HTR-8/SVneo (cell line): ENCODE measurements at places on chromosomes 12 and 14.
A peak's percentile ranks its signal among the peaks of the same experiment; 100 is the strongest.

DNA sequence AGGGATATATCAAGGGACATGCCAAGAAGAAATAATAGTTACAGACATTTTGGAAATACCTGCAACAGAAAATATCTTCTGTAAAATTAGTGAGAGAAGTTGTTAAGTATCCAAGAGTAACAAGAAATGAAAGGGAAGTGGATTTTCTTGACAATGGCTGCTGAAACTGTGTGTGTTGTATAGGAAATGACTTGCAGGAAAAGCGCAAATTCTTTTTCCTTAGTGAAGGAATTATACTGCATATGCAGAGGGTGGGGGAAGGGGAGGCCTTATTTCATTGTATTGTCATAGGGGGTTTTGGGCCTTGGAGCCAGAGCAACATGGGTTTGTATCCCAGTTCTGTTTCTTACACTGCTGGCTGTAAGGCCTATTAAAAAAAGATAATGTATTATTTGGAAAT, 84.4 kb upstream of the DDHD1 start:
- DNase-seq, result no peak

DNA sequence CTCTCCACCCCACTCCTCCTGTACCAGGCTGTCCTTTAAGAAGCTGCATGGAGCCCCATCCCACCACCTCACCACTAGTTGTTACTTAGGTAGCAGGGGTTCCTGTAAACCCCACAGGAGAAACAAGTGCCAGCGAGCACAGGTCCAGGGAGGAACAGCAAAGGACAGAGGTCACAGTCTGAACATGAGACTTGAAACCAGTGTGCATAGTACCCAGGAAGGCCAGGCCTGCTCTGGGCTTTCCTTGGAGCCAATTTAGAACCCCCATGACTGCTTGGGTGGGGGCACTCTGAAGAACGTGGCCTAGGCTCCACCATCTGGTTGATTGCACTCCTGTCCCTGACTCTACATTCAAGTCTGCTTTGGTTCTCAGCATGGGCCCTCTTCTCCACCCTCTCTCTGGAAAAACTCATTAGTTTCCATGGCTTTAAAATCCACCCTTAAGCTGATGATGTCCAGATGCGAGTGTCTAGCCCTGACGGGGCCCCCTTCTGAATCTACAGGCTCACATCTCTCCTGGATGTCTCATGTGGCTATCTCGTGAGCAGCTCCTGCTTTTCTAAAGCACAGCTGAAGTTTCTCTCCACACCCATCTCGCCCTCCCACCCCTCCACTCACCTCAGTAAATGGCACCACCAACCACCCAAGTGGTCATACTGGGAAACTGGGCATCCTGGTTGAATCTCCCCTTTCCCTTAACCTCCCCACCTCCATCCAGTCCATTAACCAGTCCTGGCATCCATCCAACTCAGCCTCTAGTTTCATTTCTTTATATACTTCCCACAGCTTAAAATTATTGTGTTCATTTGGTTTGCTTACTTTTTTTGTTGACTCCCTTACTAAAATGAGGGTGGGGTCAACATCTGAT, 8.4 kb downstream of the KRT3 start:
- no peak for DNase-seq

GRCh38 chr14:38063711-38064320, 143.9 kb upstream of the SSTR1 start:
- DNase-seq, result no peak

- DNase-seq, result no peak
Measured at GRCh38 chr12:82659343-82660207, 27.1 kb upstream of the TMTC2 start.

DNA sequence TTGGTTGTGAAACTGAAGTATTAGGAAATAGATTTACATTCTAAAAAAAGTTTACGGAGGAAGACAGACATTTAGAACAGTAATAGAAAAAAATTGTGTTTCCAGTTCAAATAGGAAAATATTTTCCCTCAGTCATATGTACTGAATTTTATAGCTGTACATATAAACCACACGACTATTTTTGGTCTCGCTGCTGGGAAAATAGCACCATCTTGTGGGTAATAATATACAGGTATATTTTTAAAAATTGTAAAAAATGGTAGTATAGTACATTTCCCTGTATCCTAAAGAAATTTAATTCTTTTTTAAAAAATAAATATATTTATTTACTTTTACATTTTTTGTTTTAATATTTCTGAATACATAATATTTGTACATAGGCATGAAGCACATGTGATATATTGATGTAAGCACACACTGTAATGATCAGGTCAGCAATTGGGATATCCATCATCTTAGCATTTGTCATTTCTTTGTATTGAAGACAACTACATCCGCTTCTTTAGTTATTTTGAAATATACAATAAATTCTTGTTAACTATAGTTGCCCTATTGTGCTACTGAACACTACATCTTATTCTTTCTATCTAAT, 168.6 kb downstream of the ALX1 start:
- DNase-seq, result no peak

DNA sequence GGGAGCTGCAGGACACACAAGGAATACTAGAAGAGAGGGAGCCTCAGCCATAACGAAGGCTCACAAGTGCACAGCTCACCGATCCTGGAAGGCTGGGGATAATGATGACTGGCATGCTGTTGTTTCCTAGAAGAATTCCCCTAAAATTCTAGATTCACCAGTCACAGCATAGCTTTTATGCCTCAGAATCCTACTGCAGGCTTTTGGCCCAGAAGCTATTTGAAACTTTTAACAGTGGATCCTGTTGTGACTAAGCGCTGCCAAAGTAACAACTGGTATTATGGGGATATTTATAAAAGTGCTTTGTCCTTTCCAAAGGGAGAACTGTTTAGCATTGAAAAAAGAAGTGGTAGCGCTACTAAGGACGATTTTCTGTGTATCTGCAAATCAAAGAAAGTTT, 214.1 kb upstream of the PELI2 start:
- no peak for DNase-seq

- no peak for DNase-seq
Measured at GRCh38 chr12:5027046-5027821, 16.4 kb upstream of the KCNA5 start.

- no peak for DNase-seq
Measured at GRCh38 chr14:75279763-75280290, 1.2 kb downstream of the FOS start.

DNA sequence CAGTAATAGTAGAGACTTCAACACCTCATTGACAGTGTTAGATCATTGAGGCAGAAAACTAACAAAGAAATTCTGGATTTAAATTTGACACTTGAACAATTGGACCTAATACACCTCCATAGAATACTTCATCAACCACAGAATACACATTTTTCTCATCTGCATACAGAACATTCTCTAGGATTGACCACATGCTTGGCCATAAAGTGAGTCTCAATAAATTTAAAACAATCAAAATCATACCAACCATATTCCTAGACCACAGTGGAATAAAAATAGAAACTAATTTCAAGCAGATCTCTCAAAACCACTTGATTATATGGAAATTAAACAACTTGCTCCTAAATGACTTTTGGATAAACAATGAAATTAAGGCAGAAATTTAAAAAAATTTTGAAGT, 82.3 kb downstream of the SLC38A4 start:
- DNase-seq, result no peak

DNA sequence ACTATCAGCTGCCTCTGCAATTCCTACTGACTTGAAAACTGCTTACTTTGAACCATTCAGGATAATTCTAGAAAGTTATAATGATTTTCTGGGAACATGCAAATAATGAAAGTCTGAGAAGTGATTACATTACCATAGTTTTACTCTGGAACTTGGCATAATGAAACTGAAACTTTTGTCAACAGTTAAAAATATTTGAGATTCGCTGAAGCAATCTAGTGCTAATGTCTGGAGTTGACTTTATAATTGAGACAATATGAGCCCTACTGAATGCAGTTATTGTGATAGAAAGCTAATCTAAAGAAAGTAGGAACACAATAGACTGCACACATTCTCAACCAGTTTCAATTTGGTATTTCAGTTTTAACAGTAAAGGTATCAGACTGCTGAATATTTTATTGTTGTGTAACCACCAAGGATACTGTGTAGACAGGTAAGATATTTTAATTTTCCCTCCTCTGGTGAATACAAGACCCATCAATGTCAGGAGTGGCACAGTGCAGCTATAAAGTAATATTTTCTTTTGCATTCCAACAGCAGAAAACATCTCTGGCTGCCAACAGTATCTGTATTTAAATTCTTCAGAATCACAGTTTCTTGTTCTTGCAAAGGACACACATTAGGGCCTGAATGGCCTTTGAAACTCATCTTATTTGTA, 483.5 kb downstream of the ATP23 start:
- no peak for DNase-seq

DNA sequence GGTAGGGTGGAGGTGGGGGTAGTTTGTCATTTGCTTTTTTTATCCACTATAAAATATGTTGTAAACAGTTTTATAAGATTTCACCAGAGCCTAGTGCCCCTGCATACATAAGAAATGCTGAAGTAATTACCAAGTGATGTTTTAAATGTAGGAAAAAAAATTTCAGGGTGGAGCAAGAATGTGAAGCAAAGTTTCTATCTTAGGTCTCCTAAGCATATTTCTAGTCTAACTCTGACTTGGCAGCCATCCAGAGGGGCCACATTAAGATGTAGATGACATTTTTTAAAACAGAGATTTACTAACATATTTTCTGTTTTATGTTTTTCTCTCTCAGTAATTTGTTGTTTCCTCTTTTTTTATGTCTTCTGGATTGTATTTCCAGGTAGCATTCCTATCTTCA, 15.8 kb upstream of the KRAS start:
- DNase-seq, result no peak

GRCh38 chr12:24752763-24753462, 196.0 kb downstream of the BCAT1 start:
- no peak for DNase-seq

- no peak for DNase-seq
Measured at GRCh38 chr14:38517426-38517825, 261.5 kb upstream of the CLEC14A start.

DNA sequence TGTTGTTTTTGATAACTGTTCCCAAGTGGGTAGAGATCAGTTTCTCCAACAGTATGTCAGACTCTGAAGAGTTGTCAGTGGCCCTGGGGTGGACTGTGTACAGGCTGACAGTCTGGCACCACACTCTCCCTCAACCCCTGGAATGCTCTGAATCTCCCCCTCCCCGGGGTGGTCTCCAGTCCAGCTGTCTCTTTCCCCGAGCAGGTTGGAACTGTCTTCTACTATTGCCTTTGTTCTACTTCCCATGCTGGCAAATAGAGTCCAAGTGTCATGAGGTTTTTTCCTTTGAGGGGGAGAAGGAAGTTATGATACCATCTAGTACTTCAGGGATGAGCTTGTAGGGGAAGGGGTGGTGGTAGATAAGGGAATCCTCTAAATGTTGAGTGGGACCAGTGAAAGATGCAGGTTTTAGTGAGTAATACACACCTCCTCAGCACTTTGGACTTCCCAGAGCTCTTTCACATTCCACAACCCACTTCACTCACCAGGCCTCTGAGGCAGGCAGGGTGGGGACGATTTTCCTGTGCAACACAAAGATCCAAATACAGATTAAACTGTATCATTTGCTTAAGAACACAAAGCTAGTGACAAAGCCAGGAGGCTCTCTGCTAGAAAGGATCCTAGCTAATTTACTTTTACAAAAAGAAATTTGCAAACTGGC, 170.7 kb upstream of the GZMB start:
- no peak for DNase-seq

GRCh38 chr12:4331221-4331620, 10.2 kb downstream of the TIGAR start:
- DNase-seq, result no peak

- DNase-seq, result no peak
Measured at GRCh38 chr14:99250636-99251208, 21.3 kb downstream of the BCL11B start.

GRCh38 chr12:55933169-55933798, 2.3 kb downstream of the DGKA start:
- peak; percentile 72 for DNase-seq

GRCh38 chr12:115132145-115132544, 448.2 kb upstream of the TBX3 start:
- peak; percentile 42 for DNase-seq

GRCh38 chr14:50892255-50892654, 20.4 kb downstream of the ABHD12B start:
- no peak for DNase-seq

- DNase-seq, result no peak
Measured at GRCh38 chr12:57128519-57129247, 400 bp downstream of the LRP1 start.

DNA sequence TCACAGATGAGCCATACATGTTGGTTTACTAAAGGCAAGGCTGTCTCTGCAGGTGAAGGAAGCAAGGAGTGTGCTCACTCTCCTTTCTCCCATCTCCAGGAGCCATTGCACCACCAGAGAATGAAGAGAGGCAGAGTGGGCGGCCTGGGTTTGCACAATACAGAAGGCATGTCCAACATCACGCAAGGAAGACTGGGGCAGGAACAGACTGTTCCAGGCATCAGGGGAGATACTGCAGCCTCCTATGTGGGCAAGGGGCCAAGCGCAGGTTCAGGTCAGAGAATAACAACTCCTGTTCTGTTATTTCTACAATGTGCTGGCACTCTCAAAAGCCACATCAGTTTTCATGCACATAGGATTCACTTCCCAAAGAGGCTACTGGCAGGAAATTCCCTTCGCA, 1.7 kb upstream of the TMEM229B start:
- DNase-seq, result no peak

- DNase-seq, result no peak
Measured at GRCh38 chr12:112684742-112685141, 106.8 kb upstream of the RPH3A start.

- DNase-seq, result no peak
Measured at GRCh38 chr12:80814453-80814852, 97.7 kb downstream of the MYF5 start.

DNA sequence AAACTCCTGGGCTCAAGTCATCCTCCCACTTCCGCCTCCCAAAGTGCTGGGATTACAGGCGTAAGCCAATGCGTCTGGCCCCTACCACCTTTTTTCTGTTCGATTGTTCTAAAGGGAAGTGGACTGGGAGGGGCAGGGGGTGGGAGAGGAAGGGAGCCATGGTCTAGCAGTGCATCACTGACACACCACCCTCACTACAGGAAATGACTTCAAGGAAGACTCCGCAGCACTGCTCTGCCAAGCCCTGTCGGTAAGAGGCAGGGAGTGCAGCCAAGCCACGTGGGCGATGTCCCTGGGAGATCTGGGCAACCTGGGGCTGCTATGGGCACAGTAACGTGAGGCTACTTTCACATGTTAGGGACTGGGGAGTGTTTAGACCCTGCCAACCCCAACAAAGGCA, 18.0 kb downstream of the LRRC74A start:
- DNase-seq, result peak; percentile 31

- DNase-seq, result no peak
Measured at GRCh38 chr14:24310646-24311604, at the start of gene LTB4R. TSS of gene LTB4R (plus strand) at chr14:24311502. CDS start at chr14:24315652, 4,150 bp downstream.
